ENCODE measurements at places on chromosomes 2 and 18.

DNA sequence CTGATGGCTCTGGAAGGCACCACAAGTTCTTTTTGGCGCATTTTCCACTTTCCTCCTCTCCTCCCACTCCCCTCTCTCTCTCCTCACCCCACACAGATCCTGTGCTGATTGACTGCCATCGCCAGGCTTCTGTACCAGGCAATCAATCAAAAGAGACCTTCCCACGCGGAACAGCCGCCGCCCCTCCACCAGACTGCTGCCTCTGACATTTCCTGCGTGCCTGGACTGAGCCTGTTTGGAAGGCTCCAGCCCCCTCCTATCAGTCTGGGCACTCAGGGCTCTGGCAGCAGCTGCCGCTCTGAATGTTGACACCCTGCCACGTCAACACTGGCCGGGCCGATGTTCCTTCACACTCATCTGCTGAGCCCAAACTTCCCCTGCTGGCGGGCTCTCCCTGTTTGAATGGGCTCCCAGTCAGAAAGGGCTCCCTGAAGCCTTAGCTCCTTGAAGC is 467.7 kb downstream of the EPHA4 start:
- no peak for DNase-seq

DNA sequence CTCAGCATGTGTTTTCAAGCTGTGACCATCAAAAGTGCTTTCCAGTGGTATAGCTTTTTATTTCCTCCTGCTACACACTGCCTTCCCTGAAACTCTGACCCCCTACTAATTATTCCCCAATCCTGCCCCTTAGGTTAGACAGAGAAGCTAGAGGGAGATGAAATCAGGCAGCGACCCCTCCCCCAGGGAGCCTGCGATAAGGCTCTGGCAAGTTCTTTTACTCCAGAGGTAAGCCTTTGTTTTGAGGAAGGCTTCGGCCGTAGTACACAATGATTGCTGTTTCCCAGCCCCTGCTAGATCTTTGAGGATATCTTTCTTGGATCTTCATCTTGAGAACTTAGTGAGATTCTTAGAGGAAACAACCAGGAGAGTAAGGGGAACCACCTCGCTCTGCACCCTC is 33.5 kb upstream of the NOL4 start:
- no peak for DNase-seq

DNA sequence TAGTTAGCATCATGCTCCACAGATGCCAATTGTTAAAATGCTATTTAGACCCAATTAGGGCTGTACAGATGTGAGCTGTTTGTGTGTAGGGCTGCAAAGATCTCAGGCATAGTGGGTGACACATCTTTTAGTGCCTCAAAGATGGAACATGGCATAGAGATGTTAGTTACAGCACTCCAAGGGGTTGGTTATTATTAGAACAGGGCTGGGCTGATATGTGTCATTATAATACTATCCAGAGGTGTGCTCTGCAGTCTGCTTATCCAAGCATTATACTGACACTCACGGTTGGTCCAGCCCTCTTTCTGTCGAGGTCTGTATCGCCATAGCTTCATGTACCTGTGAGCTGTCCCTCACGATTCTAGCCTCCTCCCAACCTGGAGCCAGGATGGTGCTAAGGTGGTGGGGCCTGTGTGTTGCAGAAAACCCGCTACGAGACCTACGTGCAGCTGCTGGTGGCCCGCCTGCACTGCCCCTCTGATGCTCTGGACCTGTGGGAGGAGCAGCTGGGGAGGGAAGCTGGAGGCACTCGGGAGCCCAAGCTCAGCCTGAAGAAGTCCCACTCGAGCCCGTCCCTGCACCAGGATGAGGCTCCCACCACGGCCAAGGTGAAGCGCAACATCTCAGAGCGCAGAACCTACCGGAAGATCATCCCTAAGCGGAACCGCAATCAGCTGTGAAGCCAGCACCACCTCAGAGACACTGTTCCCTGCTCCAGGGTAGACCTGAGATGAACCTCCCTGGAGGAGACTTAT is 27.1 kb downstream of the PSD4 start:
- no peak for DNase-seq

- no peak for DNase-seq
Observed at GRCh38 chr2:101479810-101480209, 4.9 kb upstream of the RFX8 start.

- DNase-seq = no peak
Observed at GRCh38 chr2:235493402-235493774, 455 bp upstream of the AGAP1 start.

- DNase-seq = no peak
Observed at GRCh38 chr18:26286008-26286407, 59.8 kb downstream of the TAF4B start.

DNA sequence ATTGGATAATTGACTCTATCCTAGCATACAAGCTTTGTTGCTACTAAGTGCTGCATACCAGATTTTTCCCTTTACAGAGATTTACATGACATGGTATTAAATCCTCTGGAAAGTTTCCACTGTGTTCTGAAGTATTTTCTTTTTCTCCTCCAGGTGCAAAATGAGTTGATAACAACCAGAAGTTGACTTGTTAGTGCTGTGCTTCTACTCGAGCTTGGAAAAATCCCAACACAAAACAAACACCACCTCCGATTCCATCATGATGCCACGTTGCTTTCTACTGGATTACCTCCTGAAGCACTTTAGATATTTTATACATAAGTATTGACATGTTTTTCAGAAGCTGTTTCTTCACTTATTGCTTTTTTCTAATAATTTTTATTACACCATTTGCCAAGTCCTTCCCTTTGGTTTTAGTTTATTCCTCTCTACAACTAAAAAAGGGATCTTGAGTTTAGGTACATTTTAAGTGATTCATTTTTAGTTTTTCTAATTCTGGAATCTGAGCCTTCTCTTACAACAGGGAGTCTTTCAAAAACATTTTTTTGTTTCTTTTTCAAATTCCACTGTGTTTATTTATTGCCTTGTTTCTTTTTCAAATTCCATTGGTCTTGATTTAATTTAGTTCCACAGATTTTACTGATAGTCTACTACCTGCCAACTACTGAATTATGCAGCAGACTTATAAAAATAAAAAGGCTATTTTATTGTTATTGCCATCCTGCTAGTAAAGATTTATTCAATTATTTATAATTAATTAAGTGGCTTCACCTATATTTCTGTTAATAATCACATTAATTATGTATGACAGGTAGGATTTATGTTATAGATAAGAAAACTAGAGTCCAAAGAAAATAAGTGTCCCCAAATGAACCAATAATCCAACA is 143.4 kb downstream of the PPP1R1C start:
- no peak for DNase-seq

GRCh38 chr2:132902626-132903025 is 232.6 kb upstream of the LYPD1 start:
- DNase-seq = no peak

DNA sequence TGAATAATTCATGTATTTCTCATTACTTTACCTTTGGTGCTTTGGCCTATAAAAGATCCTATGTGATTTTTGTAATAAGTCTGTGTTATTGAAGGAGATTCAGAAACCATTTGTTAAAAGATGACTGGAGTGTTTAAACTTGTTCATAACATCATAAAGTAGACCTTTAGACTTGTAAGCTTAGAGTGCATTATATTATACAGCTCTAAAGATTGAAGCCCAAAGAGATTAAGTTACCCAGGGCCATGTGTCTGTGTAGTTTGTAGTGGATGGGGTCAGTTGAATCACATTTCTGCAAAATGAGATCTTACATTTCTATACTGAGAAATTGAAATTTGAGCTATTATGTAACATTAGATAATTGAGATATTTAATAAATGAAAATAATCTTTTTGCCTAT is 60.2 kb upstream of the STON1 start:
- DNase-seq = no peak

DNA sequence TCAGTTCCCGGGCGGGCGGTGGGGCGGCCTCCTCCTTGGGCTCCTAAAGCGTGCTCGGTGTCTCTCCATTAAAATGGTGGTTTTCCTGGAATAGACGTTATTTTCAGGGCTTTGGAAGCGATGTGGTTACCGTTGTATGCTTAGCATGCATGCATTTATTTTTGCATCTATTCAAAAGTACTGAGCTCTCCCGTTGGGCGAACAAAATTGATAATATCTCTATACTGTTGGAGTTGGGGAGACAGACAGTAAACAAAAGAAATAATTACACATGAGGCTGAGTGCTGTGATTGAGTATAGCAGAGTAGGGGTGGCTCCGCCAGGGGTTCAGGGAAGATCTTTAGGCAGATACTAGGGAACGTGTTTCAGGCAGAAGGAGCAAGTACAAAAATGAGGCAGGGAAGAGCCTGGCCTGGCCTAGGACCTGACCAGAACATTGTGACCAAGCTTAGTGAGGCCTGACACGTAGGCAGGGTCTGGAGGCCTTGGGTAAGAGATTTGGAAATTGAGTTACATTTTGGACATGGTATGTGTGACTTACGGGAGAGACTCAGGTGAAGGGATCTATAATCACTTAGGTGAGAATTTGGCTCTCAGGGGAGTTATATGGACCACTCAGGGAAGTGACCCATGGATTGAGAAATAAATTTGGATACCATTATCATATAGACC is 674 bp downstream of the NCAPH start:
- DNase-seq = no peak

GRCh38 chr2:79369127-79369526 is 143.7 kb upstream of the CTNNA2 start:
- no peak for DNase-seq

GRCh38 chr2:217717646-217718045 is 285.1 kb downstream of the TNS1 start:
- no peak for DNase-seq

DNA sequence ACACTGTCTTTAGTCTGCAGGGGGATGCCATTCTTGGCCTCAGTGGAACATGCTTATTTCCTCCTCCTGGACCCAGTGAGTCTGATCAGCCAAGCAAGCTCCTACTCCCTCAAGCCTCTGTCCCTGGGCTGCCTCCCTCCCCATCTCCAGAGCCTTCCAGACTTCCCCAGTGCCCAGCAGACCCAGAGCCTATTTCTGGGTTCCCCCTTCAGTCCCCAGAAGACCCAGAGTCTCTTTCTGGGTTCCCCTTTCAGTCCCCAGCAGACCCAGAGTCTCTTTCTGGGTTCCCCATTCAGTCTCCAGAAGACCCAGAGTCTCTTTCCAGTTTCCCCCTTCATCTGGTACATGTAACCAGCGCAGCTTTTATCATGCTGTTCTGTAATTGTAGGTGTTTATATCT is 17.0 kb upstream of the PKDCC start:
- DNase-seq = no peak

GRCh38 chr2:65436824-65437221 is 4.4 kb upstream of the SPRED2 start:
- no peak for DNase-seq

GRCh38 chr2:217952409-217952808 is 50.4 kb downstream of the TNS1 start:
- no peak for DNase-seq

DNA sequence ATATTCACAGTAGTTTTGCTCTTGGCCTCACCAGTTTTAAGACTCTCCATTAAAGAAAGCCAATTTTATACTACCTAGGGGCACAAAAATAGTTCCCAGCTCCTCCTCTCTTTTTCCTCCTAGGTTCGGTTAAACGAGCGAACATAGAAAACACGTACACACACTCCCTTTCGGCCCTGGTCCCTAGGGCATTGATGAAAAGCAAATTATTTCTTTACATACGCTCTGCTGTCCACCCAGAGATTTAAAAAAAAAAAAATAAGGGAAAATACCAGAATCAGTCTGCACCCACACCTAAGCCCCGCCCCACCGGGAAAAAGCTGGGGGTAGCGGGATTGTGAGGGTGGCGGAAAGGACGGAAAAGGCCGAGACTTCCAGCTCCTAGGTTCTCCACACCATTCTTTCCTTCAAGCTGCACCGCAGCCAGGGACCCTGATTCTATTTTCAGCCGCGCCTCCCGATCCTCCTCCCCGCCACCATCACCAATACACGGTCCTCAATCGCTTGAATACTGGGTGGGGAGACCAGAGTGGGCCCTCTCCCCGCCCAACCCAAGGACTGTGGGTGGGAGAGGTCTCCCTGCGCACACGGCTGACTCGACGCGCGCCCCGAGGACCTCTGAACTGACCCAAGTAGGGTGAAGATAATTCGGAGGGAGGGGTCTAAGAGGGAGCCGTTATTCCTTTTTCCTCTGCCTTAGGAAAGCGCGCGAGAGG is 769 bp downstream of the ATF2 start:
- peak; percentile 66 for DNase-seq

- DNase-seq = no peak
Observed at GRCh38 chr2:183409662-183410061, 285.4 kb downstream of the NUP35 start.

DNA sequence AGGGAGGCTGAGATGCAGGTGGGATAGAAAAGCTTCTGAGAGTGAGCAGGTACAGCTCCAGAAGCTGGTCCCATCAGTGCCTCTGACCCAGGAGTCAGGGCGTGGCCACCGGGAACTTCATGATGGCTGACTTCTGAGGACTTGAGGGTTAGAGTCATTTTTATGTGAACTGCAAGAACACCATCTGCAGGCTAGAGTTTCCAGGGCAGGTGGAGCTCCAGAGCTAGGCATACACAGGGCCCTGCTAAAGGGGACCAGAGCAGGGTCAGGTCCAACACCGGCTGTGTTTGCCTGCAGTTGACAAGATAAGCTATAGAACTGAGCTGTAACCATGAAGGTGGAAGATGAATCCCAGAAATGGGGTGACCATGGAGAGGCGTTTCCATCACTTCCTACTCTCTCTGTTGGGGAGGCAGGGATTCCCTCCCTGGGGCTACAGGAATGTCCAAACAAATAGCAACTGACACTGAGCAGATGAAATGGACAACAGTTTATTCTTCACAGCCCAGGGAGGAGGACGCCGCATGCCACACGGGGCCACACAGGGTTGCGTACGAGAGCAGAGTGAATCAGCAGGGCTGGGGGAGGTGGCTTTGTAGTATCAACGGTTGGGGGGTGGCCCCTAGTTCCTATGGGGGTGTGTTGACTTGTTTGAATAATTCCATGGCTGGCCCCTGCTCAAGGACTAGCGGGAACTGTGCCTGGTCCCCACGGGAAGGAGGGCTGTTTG is 77.6 kb upstream of the ZNF516 start:
- DNase-seq = no peak

DNA sequence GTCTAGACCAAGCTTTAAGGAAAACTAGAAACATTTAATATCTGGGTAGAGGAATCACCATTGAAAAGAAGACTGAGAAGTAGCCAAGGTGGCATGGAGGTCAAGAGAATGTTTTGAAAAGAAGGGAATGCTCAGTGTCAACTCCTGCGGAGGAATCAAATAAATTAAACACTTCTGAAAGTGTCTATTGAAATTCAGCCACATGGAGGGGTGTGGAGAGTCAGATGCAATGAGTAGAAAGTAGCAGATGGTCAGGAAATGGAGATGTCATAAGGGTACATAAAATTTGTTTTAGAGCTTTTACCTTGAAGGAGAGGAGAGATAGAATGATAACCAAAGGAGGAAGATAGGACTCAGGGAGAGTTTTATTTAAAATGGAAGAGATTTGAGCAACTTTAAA is 35.1 kb downstream of the NLRC4 start:
- DNase-seq = no peak

- no peak for DNase-seq
Observed at GRCh38 chr2:58730764-58731487, 489.8 kb upstream of the FANCL start.

GRCh38 chr2:215188078-215188477 is 49.7 kb upstream of the ABCA12 start:
- DNase-seq = no peak

- no peak for DNase-seq
Observed at GRCh38 chr2:59826177-59826576, 727.3 kb downstream of the BCL11A start.

GRCh38 chr2:215140166-215140707 is 1.8 kb upstream of the ABCA12 start:
- DNase-seq = no peak

GRCh38 chr2:179260224-179260623 is 4.4 kb downstream of the SESTD1 start:
- DNase-seq = no peak
